CD4-positive, alpha-beta T cell (primary cell): ENCODE measurements at places on chromosomes 1 and 21.

DNA sequence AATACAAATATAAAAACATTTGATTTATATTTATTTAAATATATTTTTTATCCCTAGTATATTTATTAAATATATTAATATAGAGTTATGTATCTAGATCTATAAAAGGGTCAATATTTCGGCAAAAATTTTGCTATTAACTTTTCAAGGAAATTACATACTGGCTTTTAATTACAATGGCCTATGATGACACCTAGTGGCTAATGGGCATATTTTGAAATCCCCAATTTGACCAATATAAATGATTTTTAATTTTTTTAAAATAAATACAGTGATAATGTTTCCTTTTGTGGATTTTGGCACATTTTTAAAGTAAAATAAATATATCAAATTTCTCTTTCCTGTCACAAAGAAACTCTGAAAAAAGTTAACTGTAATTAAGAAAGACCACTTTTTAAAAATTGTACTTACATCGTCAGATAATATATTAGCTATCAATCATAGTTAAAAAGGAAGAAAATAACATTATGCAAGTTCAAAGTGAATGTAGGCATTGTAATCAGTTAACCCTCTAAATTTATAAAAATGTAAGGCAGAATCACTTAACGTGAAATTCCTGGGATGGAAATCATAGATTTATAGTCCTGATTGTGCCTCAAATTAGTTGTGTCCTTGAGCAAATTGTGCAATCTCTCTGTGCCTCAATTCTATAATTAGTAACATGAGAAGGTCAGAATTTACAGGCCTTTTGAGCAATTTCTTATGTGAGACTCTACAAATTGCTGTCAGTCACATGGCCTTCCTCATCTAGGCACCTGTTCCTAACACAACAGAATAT lies 25.6 kb upstream of the RGS13 start:
- no peak for DNase-seq

GRCh38 chr1:55981010-55981650 lies 598.2 kb downstream of the PLPP3 start:
- no peak for DNase-seq

DNA sequence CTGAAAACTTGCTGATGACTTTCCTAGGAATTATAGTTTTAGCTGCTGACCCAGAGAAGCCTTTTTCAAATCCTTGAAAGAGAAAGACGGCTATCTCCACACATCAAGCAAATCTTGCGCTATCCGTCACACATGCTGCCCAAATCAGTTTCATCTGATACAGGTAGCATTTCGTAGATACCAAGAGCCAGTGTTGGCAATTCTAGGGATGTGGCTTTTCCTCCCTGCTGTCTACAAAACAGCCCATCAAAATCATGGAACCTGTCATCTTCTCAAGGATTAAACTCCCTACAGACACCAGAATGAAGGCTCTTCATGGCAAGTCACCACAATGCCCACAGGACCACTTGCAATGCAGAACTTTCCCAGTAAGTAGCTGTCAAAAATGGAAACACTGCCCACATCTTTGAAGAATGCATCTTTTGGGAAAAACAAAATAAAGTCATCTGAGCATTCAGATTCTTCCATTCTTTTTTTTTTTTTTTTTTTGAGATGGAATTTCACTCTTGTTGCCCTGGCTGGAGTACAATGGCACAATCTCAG lies 10.4 kb downstream of the STX6 start:
- DNase-seq: no peak

- DNase-seq: no peak
Measured at GRCh38 chr1:51491166-51491981, 27.7 kb downstream of the EPS15 start.

GRCh38 chr1:10693497-10694273 lies 102.8 kb downstream of the CASZ1 start:
- peak; percentile 29 for DNase-seq

GRCh38 chr1:11581445-11581991 lies 72.7 kb downstream of the FBXO2 start:
- DNase-seq: no peak

DNA sequence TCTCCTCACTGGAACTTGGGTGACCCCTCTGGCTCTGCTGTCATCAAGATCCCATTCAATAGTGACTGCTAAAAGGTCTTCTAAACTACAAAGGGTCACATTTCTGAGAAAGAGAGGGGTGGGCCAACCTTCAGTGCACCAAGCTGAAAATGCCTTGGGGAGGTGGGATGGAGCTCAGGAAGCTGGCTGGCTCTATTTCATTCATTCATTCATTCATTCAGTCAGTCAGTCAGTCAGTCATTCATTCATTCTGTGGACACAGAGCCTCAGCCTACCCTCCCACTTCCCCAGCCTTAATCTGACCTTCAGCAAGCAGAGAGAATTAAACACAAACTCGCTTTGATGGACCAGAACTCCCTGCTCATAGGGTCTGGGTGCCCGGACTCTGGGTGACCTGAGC lies 11.7 kb downstream of the RUNX3 start:
- no peak for DNase-seq

DNA sequence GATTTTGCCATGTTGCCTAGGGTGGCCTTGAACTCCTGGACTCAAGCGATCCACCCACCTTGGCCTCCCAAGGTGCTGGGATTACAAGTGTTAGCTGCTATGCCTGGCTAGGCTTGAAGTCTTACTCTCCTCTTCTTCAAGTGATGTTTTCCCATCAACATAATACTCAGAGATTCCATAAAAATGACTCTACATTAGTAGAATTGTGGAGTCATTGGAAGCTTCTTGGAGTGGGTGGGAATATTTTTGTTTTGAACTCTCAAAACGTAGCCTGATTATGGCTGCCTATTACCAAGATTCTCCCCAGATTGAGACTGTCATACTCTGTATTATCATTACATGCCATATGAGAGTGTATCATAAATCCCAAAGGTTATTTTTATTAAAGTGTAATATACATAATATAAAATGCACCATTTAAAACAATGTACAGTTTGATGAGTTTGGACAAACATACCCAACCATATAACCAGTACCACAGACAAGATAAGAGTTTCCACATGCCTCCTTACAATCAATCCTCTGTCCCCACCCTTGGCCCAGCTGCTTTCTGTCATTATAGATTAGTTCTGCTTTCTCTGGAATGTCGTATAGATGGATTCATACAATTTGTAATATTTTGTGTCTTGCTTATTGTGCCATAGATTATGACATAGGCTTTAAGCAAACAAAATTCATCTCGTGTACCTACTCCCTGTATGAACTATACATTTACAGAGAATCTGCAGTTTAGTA lies 8.0 kb upstream of the DNM3 start:
- no peak for DNase-seq

DNA sequence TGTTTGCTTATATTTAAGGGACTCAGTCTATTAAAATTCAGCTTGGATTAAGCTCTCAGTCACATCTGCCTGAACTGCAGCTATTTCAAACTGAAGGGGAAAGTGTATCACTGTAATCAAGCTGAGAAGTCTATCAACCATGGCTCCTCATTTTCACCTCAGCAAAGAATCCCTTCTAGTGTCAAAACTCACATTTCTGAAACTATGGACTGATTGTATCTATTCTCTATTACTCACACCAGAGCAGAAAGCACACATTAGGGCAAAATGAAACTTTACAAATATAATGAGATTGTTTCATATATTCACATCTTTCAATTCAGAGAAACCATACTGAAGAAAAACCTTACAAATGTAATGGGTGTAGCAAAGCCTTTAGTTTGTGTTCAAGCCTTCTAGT lies 14.6 kb upstream of the C1orf146 start:
- DNase-seq: no peak
